ENCODE measurements at places on chromosomes 7 and 10.

DNA sequence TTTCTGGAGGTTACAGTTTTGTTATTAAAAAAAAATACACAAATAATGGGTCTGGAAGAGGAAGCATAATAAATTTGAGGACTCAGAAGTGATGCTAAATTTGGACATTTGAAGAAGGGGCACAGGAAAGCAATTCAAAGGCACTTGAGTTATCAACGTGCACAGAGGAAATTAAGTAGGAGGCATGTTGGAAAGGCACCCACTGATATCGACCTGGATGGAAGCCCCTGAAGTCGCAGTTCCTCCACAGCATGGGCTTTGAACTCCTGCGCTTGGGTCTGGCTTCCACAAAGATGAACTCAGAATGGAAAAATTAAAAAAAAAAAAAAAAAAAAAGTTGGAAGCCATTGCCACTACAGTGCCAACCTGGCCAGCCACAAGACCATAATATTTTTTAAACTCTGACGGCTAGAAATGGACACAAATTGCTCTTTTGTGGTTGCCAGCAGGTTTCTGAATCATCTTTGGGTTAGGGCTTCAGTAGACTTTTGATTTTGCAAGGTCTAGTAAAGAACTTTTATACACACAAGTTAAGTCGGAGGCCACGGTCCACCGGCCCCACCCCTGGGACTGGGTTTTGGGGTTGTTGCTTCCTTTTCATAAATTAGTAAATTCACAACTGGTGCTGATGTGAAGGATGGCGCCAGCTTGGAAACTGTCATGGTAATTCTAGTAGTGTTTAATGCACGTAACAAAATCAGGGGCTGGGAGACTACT is 21.6 kb downstream of the JCAD start:
- no peak for DNase-seq

DNA sequence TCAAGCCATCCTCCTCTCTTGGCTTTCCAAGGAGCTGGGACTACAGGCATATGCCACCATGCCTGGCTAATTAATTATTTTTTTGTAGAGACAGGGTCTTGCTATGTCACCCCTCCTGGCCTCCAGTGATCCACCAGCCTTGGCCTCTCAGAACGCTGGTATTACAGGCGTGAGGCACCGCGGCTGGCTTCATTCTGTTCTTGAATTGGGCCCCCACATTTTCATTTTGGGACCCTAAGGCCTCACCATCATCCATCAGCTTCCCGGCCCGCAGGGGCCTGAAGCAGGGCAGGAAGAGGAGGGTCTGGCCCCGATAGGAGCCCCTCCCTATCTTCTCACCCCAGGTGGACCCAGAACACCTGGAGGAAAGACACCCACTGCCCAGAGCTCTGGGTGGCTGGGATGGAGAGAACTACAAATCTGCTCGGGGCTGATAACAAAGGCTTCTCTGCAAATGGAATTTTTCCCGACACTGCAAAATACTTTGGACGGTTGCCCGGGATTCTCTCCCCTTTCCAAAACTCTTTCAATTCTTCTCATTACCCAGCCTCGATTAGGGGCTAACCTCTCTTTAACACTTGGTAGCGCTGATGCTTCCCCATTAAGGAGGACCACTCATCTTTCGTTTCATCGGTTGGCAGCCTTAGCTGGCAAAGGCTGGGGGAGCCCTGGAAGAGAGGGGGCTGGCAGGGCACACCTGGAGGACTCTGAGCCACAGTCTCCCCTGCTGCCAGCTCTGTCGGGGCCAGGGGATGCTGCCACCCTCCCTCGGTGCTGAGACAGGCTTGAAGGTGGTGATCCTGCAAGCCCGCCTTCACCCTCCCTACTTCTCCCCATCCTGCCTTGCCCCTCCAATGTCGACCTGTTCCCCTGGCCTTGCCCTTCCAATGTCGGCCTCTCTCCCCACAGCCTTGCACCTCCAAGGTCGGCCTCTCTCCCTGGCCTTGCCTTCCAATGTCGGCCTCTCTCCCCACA is 81.0 kb upstream of the GNA12 start:
- DNase-seq, result no peak

DNA sequence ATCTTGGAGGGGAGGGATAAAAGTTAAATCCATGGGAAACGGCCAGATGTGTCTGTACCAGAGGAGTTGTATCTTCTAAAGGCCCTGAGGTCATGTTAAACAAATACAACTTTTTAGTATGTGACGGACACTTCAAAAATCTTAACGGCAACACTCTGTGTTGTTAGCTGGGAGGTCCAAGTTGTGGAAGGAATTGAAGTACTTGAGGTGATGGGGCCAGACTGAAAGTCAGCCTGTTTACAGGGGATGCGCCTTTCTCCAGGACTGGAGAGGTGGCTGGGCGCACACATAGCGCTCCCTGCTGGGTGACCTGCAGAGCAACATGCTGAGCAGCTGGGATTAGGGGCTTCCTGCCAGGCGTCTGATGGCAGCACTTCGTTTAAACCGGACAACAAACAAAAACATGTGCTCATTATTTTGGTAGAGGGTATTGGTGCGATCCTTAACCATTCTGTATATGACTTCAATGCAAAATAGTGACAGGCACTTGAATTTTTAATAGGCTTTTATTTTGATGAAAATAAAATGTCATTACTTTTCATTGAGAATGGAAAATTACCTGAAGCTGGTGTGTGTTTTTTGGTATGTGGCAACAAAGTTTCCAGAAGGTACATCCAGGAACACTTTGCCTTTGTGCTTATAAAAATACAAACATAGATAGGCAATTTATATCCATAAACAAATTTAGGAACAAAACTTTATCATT is 198.2 kb downstream of the MLLT10 start:
- DNase-seq, result peak; percentile 22

GRCh38 chr10:121684276-121684675 is 86.0 kb upstream of the FGFR2 start:
- no peak for DNase-seq

DNA sequence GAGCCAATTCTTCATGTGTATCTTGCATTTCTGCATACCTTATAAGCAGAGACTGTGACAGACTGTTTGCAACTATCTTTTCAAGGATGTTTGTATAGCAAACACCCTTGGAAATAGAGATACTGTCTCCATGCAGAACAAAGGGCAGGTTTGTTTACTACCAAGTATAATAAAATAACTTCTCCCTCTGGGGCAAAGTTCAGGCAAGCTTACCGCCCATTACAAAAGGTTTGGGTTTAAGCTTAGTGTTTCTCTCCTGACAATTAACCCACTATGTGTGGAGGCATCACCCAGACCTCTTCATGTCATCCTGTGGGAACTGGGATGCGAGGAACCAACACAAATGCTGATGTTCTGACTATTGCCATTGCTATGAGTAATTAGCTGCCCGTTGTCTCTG is 479.1 kb upstream of the ZMIZ1 start:
- no peak for DNase-seq

DNA sequence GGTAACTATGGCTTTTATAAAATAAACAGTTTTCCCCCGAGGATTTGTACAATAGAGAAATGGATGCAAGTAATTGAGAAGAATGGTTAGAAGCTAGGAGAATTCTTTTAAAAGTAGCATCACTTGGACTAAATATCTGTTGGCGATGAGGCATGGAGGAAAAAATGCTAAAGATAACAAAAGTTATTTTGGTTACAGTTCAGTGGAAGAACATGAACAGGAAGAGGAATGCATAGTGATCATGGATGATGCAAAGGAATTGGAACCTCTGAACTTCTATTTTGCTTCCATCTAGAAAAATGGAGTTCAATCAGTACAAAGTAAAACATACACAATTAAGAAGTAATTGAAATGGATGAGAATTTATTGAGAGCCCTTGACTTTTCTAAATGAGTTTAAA is 32.9 kb downstream of the ENTPD1 start:
- peak; percentile 67 for DNase-seq

DNA sequence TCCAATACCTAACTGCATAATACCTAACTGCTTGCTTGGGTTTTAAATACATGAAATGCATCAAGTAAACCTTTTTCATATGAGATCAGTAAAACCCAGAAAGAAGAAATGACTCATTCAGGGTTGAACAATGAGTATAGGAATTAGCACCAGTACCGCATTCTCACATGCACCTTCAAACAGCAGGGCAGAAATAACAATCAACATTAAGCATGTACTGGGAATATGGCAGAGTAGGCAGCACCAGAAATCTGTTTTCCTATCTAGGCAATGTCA is 850.3 kb upstream of the SORCS1 start:
- DNase-seq, result no peak

DNA sequence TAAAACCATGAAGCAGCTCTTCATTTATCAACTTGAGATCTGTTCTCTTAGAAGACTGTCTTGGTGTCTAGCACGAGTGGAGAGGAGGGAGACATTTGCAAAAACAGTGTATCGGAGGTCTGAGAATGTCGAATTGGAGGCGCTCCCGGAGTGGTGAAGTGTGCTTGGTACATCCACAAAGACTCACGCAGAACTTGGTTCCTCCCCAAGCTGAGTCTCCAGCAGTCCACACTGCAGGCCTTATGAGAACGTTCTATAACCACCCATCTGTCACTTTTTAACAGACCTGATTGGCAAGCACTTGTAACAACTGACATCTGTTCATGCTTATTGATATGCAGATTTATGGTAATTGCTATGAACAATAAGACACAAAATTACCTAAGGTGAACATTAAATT is 261.6 kb downstream of the CELF2 start:
- DNase-seq, result no peak

- DNase-seq, result peak; percentile 62
These were observed 2.0 kb downstream of the SAMD9 start for GRCh38 chr7:93115796-93116195.

DNA sequence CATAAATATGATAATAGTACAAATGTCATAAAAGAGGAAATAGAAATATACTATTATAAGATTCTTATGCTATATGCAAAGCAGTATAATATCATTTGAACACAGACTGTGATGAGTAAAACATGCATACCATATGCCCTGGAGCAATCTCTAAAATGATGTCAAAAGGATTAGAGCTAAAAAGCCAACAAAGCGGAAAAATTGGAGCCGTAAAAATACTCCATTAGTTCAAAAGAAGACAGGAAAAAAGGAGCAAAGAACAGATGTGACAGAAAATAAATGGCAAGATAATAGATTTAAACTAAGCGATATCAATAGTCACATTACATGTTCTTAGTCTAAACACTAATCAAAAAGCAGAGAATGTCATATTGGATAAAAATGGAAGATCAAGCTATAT is 191.0 kb upstream of the PLPP4 start:
- DNase-seq, result no peak

DNA sequence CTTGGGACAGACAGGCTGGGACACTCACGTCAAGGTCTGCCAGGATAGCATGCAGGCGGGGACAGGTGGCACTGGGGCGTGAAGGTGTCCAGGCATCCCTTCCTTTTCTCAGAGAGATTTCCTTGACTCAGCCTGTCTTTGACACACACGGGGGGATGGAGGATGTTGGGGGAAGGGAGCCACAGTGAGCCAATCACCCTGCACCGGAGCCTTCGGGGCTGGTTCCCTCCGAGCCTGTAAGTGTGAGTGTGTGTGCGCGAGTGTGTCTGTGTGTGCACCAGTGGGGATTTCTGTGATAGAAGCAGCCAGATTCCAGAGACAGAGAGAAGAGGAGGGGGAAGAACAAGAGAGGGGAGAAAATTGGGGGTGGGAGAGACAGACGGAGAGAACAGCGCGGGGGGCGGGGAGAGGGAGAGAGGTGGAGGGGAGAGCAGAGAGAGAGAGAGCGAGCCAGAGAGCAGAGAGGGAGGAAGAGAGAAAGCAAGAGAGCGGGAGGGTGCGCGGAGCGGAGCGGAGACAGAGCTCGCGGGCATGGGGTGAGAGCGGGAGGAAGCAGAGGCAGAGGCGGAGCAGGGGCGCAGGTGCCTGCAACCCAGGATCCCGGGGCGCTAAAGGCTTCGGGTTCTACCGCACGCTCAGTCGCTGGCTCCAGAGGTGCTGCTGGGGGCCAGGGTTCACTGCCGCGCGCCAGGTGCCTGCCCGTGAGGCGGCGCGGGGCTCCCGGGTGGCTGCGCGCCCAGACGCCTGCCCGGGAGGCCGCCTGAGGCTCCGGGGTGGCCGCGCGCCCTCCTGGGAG is 466 bp upstream of the GPR26 start:
- no peak for DNase-seq

DNA sequence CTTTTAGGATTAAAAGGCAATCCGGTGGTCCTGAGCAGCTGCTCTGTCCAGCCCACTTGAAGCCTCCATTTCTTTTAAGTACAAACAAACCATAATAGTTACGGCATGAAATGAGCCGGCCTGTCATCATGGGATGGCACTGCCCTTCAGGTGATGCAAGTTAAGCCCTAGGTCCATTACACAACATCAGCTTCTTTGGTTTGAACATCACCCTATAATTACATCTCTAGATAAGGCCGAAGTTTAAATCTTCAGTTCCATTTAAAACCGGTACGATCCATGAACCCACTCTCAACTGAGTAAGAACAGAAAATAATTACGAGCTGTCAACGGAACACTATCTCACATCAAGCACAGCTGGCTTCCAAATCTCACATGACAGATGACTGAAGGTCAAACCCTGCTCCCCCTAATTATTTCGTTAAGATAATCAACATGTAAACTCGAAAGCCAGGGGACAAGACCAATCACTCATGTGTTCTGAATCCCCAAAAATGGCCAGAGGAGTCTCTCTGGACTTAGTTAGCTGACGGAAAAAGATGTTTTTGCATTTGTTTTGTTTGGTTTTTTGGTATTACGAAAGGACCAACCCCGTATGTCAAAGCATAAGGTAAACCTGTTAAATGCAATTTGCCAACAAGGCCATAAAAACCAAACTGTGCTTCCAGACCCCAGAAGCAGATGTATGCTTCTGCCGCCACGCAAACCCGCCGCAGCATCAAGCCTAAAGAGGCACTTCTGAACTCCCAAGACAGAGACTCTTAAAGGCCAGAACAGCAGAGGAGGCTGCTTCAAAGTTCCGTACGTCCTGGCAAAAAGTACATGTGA is 10.8 kb downstream of the GNA12 start:
- no peak for DNase-seq

DNA sequence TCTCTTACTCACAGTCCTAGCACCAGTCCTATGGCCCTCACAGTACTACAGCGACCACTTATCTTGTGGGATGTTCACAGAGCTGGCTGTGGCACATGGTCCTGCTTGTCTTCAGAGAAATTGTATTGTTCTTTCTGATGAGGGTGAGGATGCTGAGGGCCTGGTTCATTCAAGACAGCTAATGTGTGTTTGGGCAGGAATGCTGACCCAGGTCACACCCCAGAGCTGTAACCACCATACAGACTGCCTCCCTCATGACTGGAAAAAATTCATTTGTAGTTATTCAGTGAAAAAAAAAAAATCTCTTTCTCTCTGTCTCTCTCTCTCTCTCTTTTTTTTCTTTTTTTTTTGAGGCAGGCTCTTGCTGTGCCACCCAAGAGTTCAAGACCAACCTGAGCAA is 83.5 kb downstream of the KLF6 start:
- DNase-seq, result no peak

Measured in stromal cell of bone marrow (primary cell).